ENCODE measurements at places on chromosomes 2 and 18.

DNA sequence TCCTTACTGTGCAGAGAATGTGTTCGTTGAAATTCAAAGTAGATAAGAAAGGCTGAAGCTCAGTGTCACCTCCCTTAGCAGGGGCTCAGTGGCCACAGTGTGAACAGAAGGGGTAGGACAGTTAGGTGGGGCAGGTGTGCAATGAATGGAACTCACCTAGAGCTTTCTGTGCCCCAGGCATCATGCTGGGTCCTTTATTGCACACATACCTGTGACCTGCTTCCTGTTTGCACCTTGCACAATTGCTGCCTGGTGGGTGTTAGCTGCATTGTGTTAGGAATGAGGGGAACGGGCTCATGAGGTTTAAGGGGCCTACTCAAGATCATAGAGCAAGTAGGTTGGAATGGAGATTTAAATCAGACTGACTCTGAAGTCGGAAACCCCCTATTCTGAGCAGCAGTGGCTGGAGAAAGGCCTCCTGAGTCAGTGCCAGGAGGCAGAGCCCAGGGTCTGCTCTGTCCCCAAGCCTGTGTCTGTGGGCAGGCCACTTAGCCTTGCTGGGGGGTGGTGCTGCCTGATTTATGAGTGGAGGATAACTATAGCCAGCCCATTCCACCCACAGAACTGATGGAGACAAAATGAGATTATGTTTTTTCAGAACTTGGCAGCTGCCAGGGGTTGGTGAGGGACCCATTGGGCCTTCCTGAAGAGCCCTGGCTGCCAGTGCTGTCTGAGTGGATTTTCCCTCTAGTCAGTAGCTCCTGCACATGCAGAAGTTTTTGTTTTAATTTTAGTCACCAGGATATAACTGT is 76.2 kb downstream of the NPAS2 start:
- no peak for DNase-seq

DNA sequence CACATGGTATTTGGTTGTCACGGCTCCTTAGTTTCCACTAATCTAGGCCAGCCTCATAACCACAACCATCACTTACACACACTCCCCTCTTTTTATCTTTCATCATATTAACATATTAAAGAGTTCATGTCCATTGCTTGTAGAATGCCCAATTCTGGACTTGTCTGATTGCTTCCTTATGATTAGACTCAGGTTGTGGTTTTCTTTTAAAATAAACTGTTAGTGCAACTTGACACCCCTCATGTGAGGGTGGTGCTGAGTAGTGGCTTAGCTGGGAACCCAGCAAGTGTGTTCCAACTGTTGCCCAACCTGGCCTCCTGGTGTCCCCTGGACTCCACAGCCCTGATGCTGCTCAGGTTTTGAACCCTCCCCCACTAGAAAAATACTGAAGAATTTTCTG is 20.1 kb upstream of the CD207 start:
- no peak for DNase-seq

DNA sequence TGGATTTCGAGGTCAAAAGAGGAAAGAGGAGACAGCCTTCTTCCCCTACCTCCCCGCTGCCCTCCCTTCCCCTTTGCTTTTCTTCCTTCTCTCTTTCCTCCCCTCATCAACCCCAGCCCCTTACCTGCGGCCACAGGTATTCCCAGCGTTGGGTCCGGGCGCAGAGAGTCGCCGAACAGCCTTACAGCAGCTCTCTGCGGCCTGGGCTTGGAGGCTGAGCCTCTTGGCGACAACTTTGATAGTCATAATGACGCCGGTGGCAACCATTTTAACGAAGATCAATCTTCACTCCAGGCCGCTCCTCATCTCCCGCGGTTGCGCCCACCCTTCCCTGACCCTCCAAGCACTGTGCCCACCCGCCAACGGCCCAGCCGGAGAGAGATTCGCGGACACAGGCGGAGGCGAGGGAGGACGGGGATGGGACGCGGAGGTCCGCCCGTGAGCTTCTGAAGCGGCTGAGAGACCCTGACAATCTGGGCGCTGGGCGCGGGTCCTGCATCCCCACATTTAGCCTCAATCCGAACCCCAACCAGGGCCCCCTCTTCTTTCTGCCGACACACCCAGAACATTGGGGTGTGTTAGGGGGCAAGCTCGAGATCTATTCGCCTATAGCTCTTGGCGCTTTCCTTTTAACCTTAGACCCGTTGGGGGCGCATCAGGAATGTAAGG is 1.5 kb upstream of the EVX2 start:
- DNase-seq: no peak

DNA sequence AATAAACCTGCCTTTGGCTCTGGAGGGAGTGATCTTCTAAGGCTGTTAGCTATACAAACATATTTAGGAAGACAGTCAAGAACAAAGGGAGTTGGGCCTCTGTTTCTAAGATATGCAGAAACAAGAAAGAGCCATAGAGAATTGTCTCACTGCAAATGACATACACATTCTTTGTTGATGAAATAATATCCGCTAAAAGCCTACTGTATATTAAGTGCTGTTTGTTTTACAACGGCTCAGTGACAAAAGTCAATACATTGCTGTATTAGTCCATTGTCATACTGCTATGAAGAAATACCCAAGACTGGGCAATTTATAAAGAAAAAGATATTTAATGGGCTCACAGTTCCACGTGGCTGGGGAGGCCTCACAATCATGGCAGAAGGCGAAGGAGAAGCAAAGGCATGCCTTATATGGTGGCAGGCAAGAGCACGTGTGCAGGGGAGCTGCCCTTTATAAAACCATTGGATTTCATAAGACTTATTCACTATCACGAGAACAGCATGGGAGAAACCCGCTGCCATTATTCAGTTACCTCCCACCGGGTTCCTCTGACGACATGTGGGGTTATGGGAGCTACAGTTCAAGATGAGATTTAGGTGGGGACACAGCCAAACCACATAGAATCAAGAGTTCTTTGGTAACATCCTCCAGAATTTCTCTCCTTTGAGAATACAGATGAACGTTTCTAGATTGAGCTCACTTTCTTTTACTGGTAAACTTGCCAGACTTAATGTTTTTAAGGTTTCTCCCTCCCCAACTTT is 157.8 kb downstream of the PIK3C3 start:
- DNase-seq: no peak

DNA sequence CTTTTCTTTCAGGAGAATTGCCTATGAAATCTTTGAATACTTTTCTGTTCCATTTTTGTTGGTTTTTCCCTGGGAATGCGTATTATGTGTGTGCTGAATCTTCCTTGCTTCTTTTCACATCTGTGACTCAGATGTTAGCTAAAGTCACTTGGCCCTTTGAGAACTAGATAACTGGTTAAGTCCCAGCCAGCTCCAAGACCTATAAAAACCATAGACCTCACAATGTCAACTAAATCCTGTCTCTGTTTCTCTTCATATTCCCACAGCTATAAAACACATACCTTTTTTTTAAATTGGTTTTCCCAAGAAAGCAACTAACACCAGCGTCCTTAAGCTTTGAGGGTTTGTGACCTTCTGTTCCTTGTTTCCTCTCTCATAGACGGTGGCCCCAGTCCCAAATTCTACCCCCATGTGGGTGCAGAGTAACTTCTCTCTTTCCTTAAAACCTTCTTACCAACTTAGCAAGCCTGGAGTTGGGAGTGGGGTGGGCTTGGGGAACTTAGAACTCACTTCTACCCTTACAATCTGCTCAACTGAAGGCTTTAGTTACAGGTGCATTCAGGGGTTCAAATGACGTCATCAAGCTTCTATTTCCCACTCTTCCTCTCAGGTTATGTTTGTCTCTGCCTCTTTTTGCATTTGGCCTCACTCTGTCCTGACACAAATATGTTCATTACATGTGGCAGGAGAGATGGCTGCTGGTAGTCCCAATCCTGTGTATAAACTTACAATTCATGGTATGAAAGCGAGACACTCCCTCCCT is 58.1 kb upstream of the TGIF1 start:
- no peak for DNase-seq

GRCh38 chr2:16661526-16661925 is 4.1 kb downstream of the CYRIA start:
- no peak for DNase-seq

DNA sequence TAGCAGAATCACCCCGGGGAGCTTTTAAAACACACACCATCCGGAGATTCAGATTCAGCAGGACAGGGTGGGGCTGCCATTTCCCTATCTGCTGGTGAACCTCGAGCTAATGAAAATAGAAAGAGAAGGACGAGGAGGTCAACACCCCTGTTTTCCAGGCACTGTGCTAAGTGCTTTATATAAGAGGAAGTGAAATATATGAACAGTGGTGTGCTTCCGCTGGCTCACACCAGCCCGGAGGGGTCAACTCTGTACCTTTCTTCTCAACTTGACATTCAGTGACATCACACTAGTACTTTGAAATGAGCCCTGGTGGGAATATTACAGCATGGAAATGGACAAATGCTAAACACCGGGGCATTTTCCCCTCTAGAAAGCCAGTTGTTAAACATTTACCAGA is 108.3 kb upstream of the LTBP1 start:
- DNase-seq: no peak

- no peak for DNase-seq
Measured at GRCh38 chr2:233542507-233542906, 24.1 kb downstream of the USP40 start.

DNA sequence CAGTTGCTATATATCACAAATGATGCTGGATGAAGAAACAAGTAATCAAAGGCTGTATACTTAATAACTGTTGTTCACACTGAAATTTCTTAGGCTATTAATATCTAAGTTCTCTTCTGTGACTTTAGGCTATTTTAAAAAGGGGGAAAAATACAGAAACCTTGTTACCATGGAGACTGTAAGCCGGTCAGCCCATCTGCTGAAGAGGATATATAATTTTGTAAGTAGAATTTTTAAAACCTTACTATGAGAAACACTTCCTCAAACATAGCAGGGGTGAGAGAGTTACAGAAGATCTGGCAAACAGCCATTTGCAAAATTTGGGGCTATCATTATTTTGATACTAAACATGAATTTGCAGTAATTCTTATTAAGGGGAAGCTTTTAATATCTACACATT is 27.8 kb downstream of the CACNB4 start:
- no peak for DNase-seq

DNA sequence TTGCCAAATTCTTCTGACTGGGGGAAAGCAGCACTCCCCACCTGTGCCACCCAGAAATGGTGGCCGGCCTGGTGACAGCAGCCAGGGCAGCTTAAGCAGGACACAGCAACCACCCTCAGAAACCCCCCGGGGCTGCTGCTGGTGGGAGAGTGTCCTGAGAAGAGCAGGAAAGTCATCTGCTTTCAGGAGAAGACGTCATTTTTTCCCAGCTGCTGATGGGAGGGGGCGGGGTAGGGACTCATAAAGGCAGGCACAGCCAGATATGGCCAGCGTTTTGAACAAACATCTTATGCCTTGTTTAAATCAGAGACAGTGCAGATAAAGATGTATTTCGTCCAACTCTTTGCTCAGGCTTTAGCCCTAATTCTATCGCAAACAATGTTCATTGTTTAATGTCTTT is 139.5 kb downstream of the LRRC30 start:
- DNase-seq: no peak

- peak; percentile 56 for DNase-seq
Measured at GRCh38 chr2:133871545-133872209, 303.4 kb upstream of the NCKAP5 start.

GRCh38 chr2:64582774-64583340 is 58.7 kb downstream of the AFTPH start:
- DNase-seq: no peak

DNA sequence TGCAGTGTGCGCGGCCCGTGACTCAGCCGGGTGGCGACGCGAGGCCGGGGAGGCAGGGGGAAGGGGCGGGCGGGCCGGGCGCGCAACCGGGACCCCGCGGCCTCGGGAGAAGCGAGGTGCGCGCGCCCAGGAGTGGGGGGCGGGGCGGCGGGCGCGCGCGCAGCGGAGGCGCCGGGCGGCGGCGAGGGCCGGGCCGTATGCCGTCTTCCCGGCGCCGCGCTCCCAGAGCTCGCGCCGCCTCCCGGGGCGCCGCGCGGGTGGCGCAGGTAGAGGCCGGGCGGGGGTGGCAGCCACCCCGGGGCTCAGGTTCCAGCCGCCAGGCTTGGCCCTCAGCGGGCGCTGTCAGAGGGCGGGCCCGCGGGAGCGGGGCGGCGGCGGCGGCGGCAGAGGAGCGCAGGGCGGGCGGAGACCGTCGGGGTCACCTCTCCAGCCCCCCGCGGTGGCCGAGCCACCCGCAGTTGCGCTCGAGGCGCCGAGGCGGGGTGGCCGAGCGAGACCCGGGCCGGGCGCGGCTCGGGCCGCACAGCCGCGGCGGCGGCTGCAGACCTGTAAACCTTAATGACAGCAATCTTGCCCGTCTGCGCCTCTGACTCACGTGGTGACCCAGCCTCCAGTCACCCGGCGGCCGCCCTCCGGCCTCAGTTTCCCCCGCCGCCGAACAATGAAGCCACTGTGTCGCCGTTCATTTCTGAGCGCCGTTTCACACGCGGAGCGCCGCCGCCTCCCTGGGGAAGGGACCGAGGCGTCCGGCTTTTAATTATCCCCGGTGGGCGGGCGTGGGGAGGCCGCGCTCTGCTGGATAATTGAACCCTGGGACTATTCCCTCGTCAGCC is 25.3 kb upstream of the SMAD7 start:
- DNase-seq: no peak

GRCh38 chr2:218992703-218993344 is 398 bp downstream of the CRYBA2 start:
- no peak for DNase-seq

GRCh38 chr18:63562284-63562683 is 20.1 kb downstream of the SERPINB12 start:
- DNase-seq: no peak

GRCh38 chr2:127622561-127623387 is 23.2 kb upstream of the GPR17 start:
- DNase-seq: no peak

DNA sequence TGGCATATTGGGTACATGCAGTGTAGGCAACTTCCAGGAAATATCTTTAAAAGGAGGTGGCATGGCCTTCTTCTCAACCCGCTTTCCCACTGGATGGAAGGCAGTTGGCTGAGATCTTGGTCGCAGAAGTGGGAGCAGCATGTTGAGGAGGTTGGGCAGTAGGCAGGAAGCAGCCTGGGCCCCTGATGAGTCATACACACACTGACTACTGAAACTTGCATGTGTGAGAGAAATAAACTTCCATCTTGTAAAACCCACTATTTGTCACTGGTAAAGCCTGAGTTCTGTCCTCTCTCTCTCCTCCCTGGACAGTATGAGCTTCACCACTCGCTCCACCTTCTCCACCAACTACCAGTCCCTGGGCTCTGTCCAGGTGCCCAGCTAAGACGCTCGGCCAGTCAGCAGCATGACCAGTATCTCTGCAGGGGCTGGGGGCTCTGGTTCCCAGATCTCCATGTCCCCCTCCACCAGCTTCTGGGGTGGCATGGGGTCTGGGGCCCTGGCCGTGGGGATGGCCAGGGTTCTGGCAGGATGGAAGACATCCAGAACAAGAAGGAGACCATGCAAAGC is 233.8 kb upstream of the SPRED2 start:
- DNase-seq: no peak

GRCh38 chr2:190113000-190113399 is 50.5 kb upstream of the MSTN start:
- DNase-seq: no peak

GRCh38 chr2:45264227-45265225 is 255.3 kb upstream of the SIX2 start:
- no peak for DNase-seq
